ENCODE measurements at places on chromosomes 6 and 20.

- DNase-seq: no peak
Measured at GRCh38 chr6:21189759-21190158, 403.8 kb upstream of the SOX4 start.

GRCh38 chr6:139250296-139251044 lies 41.3 kb downstream of the TXLNB start:
- peak; percentile 58 for DNase-seq

DNA sequence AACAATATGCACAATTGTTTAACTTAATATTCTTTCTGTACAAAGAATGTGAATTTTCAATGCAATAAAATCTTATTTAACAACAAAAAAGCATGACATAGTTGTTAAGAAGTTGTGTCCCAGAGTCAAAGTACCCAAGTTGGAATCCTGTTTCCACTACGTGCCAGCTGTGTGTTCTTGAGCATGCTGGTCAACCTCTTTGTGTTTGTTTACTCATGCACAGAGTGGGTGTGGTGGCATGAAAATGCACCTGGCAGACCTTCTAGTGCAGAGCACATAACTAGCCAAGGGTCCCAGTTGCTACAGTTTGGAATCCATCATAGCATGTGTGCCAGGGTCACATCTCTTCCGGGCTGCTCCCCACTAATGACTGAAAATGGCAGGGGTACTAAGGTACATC lies 24.7 kb upstream of the MOCS1 start:
- DNase-seq: no peak

- DNase-seq: no peak
Measured at GRCh38 chr6:153126218-153126617, 4.9 kb downstream of the RGS17 start.

GRCh38 chr6:2823104-2823850 lies 18.4 kb downstream of the SERPINB1 start:
- no peak for DNase-seq

- peak; percentile 45 for DNase-seq
Measured at GRCh38 chr6:135506270-135506997, 8.9 kb upstream of the AHI1 start.

GRCh38 chr6:16712931-16713484 lies 48.3 kb downstream of the ATXN1 start:
- no peak for DNase-seq

- DNase-seq: no peak
Measured at GRCh38 chr6:167941822-167942221, 55.6 kb upstream of the KIF25 start.

DNA sequence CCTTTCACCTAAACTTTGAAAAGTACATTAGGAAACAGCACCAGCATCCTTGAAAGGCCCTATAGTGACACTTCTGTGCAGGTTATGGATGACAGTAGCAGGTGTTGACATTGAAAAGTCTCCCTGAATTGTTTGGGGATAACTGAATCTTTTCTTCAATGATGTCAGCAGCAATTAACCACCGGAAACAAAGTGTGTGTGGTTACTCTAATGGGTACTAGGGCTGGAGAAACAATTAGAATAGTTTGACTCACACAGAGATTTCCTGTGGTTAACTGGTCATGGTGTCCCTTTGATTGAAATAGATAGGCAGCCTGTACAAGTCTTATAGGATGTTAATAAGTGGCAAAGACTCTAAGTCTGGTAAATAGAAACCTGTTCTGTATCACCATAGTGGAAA lies 189.1 kb downstream of the TBX18 start:
- no peak for DNase-seq

- DNase-seq: no peak
Measured at GRCh38 chr6:79631693-79632172, 604 bp downstream of the SH3BGRL2 start.

DNA sequence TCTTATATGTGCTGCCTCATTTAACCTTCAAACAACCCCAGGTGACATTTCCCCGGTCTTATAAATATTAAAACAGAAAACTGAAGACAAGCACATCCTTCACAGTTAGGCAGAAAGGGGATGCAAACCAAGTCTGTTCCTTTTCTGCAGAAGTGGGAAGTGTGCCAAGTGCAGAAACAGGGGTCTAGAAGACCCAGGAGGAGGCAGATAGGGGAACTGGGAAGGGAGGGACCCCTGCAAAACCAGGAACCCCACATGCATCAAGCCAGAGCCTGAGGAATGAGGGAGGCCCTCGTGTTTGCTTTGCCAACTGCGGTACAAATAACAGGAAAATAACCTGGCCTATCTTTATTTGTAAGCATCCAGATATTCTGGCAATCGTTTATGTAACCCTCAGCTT lies 17.0 kb upstream of the CST3 start:
- DNase-seq: no peak

DNA sequence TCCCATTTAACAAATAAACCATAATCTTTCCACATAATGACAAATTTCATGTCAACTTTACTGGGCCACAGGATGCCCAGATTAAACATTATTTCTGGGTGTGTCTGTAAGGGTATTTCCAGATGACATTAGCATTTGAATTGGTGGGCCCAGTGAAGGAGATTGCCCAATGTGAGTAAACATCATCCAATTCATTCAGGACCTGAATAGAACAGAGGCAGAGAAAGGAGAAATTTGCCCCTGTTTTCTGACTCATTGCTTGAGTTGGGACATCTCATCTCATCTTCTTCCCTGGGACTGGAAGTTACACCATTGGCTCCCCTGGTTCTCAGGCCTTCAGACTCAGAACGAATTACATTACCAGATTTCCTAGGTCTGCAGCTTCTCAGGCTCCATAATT lies 142.9 kb downstream of the TPBG start:
- no peak for DNase-seq

- DNase-seq: no peak
Measured at GRCh38 chr6:44576132-44576631, 188.7 kb downstream of the CDC5L start.

DNA sequence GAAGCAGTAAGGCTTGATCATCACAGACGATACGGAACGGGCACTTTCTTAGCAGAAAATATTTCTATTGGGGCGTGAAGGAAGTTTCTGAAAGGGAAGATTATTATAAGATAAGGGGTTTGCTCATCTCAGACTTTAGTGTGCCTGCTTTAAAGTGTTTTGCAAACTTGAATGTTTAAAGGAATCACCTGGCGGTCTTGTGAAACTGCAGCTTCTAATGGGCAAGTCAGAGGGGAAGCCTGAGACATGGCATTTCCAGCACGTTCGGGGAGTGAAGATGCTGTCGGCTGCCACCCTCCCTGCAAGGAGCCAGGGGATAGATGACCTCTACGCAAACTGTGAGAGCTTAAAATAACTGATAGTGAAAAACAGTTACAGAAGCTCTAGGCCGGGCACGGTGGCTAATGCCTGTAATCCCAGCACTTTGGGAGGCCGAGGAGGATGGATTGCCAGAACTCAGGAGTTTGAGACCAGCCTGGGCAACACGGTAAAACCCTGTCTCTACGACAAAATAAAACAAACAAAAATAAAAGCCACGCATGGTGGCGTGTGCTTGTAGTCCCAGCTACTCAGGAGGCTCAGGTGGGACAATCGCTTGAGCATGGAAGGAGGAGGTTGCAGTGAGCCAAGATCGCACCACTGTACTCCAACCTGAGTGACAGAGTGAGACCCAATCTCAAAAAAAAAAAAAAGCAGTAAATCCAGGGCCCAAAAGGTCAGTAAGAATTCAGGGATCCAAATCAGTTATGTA lies 2.3 kb upstream of the KIF16B start:
- DNase-seq: no peak

- DNase-seq: no peak
Measured at GRCh38 chr6:120935908-120936307, 398.4 kb downstream of the TBC1D32 start.

GRCh38 chr20:51221791-51222408 lies 199.0 kb upstream of the KCNG1 start:
- DNase-seq: no peak
